ENCODE measurements at places on chromosomes 1 and 21.

DNA sequence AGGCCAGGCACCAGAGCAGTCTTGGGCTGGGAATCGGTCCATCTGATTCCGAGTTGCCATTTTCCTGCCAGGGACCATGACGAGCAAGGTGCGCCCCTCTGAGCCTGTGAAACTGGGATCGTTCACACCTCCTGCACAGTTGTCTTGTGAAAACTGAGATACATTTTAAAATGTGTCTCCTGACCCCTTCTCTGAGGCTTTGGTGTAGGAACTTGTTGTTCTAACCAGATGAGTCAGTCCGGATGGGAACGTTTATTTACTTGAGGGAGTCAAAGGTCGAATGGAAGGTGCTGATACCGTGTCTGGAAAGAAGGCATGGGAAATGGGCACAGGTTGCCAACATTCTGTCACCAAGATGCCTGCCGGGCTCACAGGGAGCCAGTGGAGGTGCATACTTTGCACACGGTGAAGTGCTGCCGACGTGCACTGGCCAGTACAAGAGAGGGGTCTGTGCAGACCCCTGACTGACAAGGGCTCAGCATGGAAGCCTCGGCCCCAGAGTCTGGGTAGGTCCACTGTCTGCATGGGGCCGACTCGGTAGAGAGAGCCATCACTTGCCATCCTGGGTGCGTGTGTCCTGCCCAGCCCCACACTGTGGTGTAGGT is 7.4 kb upstream of the KCNN3 start:
- no peak for DNase-seq

- peak; percentile 27 for DNase-seq
These were observed 249.2 kb downstream of the MATN1 start for GRCh38 chr1:30473922-30474817.

- peak; percentile 77 for DNase-seq
These were observed 276.7 kb downstream of the PCP4 start for GRCh38 chr21:40143822-40144525.

DNA sequence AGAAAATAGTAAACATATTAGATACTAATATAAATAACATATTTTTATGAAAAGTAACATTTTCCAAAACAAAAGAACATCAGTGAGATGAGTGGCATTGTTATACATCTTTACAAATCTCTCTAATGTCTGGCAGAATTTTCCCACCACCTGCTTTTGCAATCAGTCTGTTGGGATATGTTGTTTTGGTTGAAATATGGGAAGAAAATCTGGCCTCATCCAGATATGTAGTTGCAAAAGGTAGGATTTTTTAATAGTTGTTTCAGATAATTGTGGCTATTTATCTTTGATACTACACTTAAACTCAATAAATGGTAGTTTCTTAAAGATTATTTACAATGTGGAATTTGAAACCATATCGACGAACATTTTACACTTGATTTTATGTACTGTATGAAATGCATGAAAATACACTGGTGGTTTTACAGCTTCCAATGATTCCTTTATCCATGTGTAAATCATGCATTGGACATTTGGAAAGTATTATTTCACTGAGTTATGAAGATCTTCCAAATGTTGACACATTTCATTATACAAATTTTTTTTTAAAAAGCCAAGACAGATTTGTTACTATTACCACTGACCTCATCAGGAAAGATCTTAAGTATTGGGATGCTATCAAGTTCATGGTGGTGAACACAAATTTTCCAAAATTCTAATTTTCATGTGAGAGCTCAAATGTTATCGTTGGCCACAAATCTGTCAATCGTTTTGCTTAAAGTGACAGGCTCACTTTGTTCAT is 74.1 kb upstream of the CD34 start:
- no peak for DNase-seq

GRCh38 chr1:156115514-156116374 is 1.2 kb downstream of the LMNA start:
- DNase-seq: peak; percentile 60

DNA sequence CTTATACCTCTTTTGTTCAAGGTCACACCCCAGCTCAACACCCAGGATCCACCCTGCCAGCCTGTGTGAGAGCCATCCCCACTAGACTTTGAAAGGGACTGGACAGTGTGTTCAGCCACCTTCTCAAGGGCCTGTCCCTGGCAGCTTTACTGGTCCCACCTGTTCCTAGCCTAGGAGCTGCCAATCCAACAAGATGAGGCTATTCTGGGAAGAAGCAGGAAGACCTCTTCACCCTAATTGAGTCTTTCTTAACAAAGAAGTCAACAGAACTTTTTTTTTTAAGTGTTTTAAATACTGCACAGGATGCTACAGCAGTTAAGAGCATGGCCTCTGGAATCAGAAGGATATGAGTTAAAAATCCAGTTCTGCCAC is 95.8 kb upstream of the HOOK1 start:
- no peak for DNase-seq

- no peak for DNase-seq
These were observed 271.6 kb downstream of the PBX1 start for GRCh38 chr1:164830628-164831027.

- no peak for DNase-seq
These were observed 170.1 kb downstream of the CRB1 start for GRCh38 chr1:197438010-197438790.

DNA sequence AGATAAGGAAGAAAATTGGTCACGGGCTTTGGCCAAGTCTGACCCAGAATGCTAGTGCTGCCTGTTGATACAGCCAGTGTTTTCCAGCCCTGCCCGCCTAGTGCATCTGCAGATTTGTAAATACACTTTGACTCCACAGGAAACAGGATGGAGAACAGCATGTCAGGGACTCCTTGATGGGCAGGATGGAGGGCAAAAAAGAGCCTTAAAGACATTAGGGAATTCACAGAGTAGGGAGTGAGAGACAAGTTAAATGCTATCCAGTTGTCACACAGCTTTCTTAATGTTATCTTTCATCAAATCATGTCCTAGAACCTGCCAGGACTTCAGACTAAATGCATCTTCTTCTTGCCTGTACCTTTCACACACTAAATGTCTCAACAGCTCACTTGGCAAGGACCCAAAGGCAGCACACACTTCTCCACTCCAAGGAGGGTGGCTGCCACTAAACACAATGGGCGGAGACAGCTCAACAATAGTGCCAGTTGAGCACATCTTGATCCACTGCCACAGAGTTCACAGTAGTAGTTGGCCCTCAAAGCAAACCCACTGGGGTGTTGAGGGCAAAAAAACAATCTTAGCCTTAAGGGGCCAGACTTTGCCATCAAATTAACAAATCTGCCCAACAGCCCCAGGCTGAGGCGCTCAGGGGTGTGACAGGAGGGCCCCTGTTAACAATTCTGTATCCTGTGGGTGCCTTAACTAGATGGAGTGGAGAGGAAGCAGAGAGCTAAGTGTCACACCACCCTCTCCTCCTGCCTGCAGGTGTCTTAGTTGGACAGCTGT is 2.7 kb downstream of the HIVEP3 start:
- no peak for DNase-seq

GRCh38 chr1:13543451-13544220 is 29.8 kb upstream of the LRRC38 start:
- peak; percentile 55 for DNase-seq

DNA sequence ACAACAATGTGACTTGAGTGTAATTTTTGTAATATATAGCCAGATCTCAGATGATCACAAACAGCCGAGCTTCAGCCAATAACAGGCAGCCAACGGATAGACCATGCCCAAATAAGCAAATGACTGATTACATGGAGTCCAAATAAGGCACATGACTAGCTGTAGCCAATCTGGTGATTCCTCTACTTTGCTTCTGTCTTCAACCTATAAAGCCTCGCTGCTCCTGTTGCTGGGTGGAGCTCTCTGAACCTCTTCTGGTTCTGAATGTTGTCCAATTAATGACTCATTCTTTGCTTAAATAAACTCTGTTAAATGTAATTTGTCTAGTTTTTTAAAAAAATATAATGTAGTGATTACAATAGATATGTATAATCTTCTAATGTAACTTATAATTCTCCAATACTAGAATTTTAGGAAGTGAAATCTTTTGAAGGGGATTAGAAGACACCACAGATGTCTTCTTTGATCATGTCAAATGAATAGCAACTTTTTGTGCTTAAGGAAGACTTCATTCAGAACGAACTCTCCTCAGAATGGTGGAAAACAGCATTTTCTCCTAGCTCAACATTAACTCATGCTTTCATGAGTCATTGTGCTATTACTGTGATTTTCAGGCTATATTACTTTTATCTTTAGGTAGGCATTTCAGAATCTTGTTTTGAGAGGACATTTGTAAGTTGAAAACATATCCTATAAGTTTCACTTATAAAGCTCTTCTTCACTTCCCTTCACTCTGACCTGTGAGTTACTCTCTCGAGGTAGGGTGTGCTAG is 857.8 kb upstream of the B3GALT2 start:
- no peak for DNase-seq

GRCh38 chr1:66681686-66682085 is 70.6 kb upstream of the DYNLT5 start:
- no peak for DNase-seq

DNA sequence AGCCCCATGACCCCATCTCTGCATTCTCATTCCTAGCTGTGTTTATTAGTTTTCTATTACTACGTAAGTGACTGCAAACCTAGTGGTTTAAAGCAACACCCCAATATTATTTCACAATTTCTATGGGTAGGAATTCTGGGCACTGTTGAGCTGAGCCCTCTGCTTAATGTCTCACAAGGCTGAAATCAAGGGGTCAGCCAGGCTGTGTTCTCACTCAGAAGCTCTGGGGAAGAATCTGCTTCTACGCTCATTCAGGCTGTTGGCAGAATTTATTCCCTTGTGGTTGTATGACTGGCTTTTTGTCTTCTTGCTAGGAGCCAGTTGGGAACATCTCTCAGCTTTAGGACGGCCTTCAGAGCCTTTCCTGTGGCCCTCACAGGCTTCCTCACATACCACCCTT is 181.0 kb downstream of the GIPC2 start:
- DNase-seq: no peak

GRCh38 chr1:236862615-236863211 is 67.6 kb downstream of the MTR start:
- DNase-seq: no peak

- no peak for DNase-seq
These were observed 1.2 kb upstream of the DR1 start for GRCh38 chr1:93344484-93344883.

- DNase-seq: no peak
These were observed 11.6 kb downstream of the CD160 start for GRCh38 chr1:145730900-145731299.

DNA sequence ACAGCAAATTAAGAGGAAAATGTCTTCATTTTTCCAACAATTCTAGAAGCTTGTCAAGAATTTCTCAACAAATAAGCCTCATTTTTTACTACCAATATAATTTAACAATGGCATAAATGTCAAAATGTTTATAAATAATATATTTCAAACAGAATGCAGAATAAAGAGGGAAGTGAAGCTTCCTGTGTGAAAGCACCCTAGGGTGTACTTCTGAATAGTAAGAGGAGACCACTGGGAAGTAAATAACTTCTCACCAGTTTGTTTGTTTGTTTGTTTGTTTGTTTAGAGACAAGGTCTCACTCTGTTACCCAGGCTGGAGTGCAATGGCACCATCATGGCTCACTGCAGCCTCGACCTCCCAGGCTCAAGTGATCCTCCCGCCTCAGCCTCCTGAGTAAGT is 244.3 kb downstream of the SLC45A1 start:
- DNase-seq: no peak

DNA sequence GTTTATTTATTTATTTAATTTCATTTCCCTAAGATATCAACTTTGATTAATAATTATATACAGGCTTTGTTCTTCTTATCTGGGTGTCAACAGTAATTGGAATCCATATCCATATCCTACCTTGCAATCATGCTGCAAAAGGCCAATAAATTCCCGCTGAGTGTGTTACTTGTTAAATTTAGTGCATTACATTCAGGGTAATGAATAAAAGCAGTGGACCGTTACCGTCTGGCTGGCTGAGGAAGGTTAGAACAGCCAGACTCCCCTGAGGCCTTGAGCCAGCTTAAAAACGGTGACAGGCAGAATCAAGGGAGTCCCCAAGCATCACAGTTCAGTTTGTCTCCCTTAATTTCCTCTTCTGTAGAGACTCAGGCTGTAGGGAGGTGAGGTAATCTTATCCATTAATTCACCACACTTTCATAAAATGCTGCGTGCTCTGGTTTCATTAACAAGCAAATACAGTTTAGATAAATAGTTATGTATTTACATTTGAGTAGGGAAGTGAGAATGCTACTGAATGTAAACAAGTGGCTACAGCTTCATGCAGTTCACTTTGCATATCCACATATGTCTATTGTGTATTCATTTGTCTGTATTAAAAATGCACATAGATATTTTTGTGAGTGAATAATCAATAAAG is 888.2 kb upstream of the CXADR start:
- no peak for DNase-seq

- no peak for DNase-seq
These were observed 38.0 kb upstream of the TADA1 start for GRCh38 chr1:166914111-166914510.

DNA sequence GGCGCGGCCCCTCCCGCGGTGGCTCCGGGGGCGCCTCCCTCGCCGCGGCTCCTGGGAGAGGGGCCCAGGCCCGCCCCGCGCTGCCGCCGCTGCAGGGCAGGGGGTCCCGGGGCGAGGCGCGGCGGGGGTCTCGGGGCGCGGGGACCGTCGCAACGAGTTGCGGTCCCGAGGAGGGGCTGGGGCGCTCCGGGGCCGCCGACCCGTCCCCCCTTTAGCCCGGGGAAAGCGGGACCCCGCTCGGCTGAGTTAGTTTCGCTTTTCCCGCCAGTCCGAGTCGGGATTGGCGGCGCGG is 493 bp downstream of the SPSB1 start:
- DNase-seq: no peak

DNA sequence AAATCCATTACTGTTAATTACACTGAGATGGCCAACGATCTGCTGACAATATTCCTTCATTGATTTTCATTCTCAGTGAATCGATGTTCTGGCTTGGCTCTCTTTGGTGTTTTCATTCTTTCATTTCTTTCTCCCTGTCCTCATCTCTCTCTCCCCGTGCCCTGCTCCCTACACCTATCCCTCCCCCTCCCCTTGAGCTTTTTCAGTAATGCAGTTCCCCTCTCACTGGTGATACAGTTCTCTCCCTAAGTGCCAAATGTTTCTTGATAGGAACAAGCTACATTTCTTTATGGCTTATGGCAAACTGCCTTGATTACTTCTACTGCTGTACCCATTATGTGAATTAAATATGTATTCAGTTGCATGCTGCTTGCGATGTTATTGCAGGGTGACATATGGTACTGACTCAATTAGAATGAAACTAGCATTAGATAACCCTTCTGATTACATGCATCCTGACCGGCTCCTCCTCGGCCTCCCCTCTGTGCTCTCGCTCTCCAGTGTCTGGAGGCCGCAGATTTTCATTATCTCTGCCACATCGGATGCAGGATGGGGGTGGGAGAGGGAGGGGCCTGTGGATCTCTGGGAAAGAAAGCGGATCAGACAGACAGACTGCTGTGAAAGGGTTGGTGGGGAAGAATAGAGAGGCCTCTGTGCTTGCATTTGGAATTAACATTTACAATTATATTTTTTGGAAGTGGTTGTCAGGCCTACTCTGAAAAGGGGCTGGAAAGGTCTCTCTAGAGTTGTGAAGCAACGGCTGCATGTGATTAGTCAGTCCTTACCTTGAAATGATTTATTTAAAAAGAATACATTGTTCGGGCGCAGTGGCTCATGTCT is 130.9 kb downstream of the PBX1 start:
- no peak for DNase-seq

All from head of caudate nucleus (tissue), 42 donors.